Suppressor macrophage (primary cell): ENCODE measurements at places on chromosomes 13 and 19.
A peak's percentile ranks its signal among the peaks of the same experiment; 100 is the strongest.

- DNase-seq = no peak
Observed at GRCh38 chr19:1847348-1847683, 967 bp downstream of the REXO1 start.

GRCh38 chr19:1223018-1223855, 14.6 kb downstream of the CBARP start:
- DNase-seq = peak; percentile 37

DNA sequence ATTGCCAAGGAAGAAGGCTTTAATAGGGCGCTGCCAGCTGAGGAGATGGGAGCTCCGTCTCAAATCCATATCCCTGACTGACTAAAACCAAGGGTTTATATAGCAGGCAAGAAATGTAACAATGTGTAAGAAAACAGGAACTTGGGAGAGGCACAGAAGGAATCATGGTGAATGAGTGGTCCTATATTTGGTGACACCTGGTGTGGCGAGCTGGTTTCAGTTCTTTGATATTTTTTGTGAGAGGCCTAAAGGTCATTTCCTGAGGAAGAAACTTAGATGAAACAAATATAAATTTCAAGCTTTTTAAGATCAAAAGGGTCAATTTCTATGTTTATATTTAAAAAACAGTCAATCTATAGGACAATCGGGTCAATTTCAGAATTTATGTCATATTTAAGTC, 826.3 kb downstream of the SLITRK6 start:
- no peak for DNase-seq

DNA sequence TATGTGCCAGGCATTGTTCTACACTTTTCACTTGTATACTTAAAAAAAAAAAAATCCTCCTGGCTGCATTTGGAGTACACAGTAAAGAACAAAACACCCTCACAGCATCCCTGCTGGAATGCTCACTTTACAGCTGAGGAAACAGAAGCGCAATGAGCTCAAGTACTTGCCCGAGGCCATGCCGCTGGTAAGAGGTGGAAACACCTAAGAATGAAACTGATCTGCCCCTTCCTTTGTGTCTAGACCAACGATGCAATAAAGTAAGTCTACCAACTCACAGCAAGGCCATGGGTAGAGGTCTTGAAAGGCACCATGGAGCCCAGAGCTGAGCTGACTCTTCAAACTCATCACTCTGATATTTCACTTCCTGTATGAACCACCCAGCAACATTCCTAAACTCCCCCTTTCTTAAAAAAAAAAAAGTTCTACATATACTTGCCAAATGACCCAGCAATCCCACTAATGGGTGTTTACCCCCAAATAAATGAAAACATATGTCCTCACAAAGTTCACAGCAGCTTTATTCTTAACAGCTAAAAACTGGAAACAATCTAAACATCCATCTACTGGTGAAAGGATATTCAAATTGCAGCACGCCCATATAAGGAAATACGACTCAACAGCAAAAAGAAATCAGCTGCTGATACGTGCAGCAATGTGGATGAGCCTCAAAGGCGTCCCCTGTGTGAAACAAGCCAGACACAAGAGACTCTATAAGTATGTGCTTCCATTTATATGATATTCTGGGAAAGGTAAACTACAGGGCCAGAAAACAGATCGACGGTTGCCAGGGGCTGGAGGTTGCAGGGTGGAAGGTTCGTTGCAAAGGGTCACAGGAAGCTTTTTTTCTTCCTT, 236.6 kb upstream of the MAB21L1 start:
- no peak for DNase-seq

DNA sequence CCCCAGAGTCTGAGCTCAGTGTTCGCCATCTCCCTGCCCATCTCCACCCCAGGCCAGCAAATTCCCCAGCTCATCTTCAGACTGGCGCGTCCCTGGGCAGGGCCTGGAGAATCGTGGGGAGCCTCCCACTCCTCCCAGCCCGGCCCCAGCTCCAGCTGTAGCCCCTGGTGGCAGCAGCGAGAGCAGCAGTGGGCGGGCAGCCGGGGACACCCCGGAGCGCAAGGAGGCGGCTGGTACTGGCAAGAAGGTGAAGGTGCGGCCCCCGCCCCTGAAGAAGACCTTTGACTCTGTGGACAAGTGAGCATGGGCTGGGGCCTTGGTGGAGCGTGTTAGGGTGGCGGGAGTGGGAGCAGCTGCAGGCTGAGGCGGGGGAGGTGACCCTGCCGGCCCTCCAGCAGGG, 8.4 kb upstream of the PRR19 start:
- no peak for DNase-seq

DNA sequence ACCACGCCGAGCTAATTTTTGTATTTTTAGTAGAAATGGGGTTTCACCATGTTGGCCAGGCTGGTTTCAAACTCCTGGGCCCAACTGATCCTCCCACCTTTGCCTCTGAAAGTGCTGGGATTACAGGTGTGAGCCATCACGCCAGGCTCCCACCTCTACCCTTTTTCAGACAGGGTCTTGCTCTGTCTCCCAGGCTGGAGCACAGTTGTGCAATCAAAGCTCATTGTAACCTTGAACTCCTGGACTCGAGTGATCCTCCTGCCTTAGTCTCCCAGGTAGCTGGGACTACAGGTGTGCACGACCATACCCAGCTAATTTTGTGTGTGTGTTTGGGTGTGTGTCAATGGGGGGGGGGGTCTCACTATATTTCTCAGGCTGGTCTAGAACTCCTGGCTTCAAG, 1.7 kb downstream of the RASGRP4 start:
- DNase-seq = no peak

GRCh38 chr13:98879957-98880356, 97.9 kb downstream of the DOCK9 start:
- DNase-seq = no peak

GRCh38 chr13:87622971-87623370, 48.2 kb upstream of the SLITRK5 start:
- no peak for DNase-seq

DNA sequence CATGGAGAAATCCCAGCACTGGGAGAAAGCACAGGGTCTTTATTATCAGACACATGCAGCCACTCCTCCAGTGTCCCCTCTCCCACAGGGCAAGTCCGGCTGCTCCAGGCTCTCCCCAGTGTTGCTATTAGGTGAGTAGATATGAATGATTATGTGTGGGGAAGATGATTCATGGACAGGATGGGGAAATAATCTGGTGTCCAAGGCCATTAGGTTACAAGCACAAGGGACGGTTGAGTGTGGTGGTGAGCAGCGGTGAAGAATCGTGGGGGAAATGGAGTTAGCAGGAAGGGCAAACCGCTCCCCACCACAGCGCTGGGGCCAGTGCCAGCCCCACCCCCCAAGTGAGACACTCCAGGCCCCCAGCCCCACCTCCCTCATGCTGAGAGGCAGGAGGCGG, 19.0 kb downstream of the CD177 start:
- DNase-seq = no peak

DNA sequence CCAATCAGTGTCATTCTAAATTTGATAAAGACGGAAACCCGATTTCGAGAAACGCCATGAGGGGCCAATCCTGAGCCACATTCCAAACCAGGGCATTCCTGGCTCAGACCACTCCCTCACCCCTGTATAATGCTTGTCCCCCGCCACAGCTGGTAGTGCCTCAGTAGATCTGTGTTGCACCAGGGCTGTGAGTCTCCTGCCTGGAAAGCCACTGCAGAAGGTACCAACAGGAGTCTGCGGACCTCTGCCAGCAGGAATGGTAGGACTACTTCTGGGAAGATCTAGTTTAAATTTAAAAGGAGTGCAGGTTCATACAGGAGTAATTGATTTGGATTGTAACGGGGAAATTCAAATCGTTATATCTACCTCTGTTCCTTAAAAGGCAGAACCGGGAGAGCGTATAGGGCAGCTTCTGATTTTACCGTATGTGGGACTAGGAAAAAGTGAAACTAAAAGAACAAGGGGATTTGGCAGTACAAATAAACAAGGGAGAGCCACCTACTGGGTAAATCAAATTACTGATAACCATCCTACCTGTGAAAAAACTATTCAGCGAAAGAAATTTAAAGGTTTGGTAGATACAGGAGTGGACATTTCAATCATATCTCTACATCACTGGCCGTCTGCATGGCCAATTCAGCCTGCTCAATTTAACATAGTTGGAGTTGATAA, 20.8 kb upstream of the ZNF266 start:
- no peak for DNase-seq

DNA sequence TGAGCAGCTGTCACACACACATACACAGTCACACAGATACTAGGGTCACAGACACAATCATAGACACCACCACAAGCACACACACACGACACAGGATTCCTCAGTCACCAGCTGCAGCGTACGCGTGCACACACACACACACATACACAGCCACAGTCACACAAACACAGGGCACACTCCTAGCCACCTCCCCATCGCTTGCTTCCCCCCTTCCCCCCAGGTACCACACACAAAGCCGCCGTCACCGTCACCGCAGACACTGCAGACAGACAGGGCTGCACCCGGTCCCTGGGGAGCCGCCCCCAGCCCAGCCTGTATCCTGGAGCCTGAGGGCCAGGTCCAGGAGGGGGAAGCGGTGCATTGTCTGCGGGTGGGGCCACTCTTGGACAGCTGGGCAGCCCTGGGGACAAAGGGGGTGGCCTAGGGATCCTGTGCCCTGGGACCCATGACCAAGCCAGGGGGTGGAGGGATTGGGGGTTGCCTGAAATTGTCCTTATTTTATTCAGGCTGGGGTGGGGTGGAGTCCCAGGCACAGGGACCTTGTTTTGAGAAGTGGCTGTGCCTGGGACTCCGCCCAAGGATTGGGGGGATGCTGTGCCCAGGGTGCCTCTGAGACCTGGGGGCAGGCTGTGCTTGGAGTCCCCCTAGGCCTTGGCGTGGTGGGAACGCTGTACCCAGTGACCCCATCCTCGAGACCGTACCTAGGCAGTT, 957 bp downstream of the NUMBL start:
- DNase-seq = no peak

- no peak for DNase-seq
Observed at GRCh38 chr13:85650613-85651012, 148.6 kb downstream of the SLITRK6 start.
